Thymus (tissue), 14 donors: ENCODE measurements at places on chromosomes 13 and 19.

DNA sequence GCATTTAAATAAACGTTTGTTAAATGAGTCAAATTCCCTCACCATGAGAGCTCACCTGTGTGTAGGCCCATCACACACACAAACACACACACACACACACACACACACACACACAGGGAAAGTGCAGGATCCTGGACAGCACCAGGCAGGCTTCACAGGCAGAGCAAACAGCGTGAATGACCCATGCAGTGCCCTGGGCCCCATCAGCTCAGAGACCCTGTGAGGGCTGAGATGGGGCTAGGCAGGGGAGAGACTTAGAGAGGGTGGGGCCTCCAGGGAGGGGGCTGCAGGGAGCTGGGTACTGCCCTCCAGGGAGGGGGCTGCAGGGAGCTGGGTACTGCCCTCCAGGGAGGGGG, 8.5 kb upstream of the CEACAM5 start:
- DNase-seq = no peak

DNA sequence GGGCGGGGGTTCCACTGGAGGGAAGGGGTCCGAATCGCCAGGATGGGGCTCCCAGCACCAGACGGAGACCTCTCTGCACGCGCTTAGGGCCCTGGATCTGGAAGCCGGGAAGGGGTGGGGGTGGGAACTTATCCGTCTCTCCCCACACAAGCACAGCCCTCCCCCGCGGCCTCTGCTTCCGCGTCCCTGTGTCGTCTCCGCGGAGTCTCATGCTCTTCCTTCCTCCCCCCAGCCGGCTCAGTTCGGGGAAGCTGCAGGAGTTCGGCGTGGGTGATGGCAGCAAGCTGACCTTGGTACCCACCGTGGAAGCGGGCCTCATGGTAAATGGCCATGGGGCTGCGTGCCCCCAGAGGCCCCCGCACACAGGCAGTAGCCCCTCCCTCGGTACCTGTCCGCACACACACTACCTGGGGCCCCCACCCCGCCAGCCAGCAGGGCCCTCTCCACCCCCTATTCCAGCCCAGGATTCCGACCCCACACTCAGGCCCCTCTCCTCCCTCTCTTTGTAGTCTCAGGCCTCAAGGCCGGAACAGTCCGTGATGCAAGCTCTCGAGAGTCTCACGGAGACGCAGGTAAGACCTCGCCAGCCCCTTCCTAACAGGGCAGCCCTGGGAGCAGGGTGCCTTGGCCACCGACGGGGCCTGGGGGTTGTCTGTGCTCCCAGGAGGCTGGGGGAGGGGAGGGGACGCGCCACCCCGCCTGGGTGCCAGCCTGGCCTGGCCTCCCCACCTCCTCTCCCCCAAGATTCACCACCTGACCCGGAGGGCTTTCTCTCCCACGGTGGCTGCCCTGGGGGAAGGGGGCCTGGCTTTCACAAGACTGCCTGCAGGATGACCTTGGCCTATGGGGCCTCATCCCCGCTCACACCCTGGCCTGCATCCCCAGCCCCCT, 3.2 kb downstream of the MIDN start:
- DNase-seq = peak; percentile 79

GRCh38 chr13:37168151-37168550, 62.7 kb upstream of the CSNK1A1L start:
- no peak for DNase-seq

- DNase-seq = no peak
Observed at GRCh38 chr13:27922883-27923612, 3.2 kb downstream of the PDX1 start.

GRCh38 chr19:49920624-49921363, 8.2 kb upstream of the ATF5 start:
- DNase-seq = no peak

- DNase-seq = no peak
Observed at GRCh38 chr19:9058905-9059667, 27.8 kb upstream of the OR1M1 start.
